CD8-positive, alpha-beta memory T cell (primary cell): ENCODE measurements at places on chromosomes 5 and 9. TPM values are rescaled to one million over a fixed set of nuclear protein-coding genes. Genes with fewer than 3 reads are reported as not detected.

DUSP1 gene
- 9.4 TPM for total RNA-seq

HK3 gene
- total RNA-seq: 1.3 TPM

CXXC5 gene
- total RNA-seq: 2.1 TPM

SOX30 gene
- 0.11 TPM for total RNA-seq
